ENCODE measurements at places on chromosomes 6 and 20. TPM values are rescaled to one million over a fixed set of nuclear protein-coding genes. Genes with fewer than 3 reads are reported as not detected.

Gene IYD
- not detected for total RNA-seq

DNA sequence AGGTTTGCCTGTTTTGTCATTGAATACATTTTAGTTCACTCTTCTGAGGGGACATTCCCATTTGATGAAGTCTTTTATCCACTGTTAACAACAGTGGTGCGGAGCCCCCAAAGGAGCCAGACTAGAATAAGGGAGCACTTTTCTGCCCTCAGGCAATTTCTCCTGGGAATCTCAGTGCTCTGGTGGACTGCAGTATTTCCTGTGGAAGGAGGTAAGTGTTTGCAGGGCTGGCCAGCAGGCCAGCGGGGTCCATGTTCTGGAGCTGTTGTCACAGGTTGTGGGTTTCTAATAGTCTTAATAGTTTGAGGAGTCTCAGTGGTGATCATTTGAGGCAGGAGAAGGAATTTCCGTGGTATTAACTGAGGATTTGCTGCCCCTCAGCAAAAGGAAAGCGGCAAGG, 83.5 kb downstream of the ASXL1 start:
- no peak for DNase-seq

GRCh38 chr6:89840538-89840937, 10.9 kb downstream of the CASP8AP2 start:
- no peak for DNase-seq

DNA sequence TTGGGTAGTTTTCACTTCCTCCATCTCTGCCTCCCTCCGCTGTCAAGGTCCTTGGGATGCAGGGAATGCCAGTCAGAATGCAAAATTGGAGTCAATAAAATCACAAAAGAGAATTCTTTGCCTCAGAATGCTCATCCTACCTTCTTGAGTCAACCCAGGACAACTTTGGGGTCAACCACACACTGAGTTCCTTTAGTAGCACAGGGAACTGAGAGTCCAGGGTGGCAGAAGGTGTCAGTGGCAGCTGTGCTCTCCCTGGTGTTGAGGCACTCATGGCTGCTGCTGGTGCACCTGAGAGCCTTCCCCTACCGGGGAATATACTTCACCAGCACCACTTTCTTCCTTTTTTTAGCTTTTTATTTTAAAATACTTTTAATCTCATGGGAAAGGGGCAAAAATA, 829 bp upstream of the NOTCH4 start:
- no peak for DNase-seq

DNA sequence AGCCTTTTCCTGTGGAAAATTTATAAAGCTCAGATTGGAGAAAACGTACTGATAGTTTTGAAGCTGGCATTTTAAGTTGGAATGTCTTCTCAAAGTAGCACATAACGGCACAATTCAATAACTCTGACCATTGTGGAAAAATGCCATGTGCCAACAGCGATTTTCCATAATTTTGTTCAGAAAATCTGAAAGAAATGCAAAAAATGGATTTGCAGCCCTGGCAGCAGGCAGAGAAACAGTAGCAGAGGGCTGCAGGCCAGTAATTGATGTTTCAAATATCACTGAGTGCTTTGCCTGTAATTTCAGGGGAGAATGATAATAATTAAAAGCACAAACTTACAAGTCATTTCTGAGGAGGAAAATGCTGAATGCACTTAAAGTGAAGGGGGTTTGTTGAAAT, 507.4 kb downstream of the MAFB start:
- DNase-seq = no peak

GRCh38 chr6:26123675-26123946, 36.4 kb downstream of the HFE start:
- peak; percentile 85 for DNase-seq

- DNase-seq = no peak
Observed at GRCh38 chr6:51090343-51090742, 271.7 kb downstream of the TFAP2B start.

- peak; percentile 60 for DNase-seq
Observed at GRCh38 chr6:7108196-7108963, 619 bp downstream of the RREB1 start.

GRCh38 chr20:22672191-22672590, 87.8 kb upstream of the FOXA2 start:
- DNase-seq = no peak
